ENCODE measurements at places on chromosomes 1 and 21.
A peak's percentile ranks its signal among the peaks of the same experiment; 100 is the strongest.

DNA sequence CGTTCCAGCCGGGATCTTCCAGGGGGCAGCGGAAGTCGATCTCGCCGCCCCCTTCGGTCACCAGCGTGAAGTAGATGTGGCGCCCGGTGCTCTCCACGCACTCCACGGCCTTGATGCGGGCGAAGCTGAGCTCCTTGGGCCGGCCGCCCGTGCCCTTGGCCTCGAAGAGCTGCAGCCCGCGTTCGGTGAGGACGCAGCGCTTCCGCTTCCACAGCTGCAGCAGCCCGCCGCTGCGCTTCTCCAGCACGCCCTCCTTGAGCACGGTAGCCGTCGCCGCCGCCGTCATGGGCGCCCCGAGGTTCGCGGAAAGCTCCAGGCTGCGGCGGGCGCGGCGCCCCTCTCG, 516 bp downstream of the PHLDA3 start:
- DNase-seq, result no peak

GRCh38 chr1:64890699-64891447, 75.5 kb downstream of the JAK1 start:
- DNase-seq, result no peak

- DNase-seq, result peak; percentile 60
Measured at GRCh38 chr1:62131093-62131725, 63.4 kb upstream of the L1TD1 start.

DNA sequence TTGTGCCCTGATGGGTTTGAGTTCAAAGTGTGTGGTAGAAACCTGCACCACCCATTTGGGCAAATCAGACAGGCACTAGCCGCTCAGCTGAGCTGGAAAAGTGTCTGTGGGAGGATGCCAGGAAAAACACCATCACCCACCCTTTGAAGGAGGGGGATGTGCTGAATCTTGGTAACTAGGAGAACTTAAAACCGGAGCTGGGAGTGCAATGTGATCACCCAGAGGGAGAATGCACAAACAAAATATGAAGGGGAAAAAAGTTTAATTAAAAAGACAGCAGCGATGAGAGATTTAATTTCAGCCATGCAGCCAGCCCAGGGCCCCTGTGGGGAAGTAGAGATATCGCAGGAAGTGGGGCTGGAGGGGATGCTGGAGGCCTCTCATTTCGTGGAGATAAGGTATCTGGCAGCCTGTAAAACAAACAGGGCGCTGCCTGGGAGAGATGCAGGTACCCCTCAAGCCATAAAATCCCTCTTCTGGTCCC, 86.8 kb upstream of the BCAR3 start:
- DNase-seq, result no peak

All from iPS DF 19.7 (cell line).